Natural killer cell (primary cell): ENCODE measurements at places on chromosomes 11 and 22.
A peak's percentile ranks its signal among the peaks of the same experiment; 100 is the strongest.

GRCh38 chr11:45089676-45090499 is 56.6 kb upstream of the PRDM11 start:
- peak; percentile 33 for DNase-seq

DNA sequence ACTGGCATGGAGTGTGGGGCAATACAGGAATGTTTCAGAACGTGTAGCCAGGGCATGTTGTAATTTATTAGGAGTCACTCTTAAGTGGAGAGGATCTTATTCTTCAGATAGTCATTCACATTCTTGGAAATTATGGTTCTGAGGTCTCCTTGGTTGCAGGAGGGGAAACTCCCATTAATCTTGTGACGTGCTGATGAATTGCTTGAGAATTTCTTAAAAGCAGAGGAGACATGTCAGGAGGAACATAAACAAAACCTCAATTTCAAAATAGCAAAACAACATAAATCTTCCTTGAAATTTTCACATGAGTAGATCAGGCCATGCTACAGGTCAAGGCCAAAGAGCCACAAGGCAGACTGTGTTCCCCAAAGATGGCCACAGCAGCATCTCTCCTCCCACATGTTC is 50.4 kb downstream of the ADM start:
- DNase-seq, result no peak

DNA sequence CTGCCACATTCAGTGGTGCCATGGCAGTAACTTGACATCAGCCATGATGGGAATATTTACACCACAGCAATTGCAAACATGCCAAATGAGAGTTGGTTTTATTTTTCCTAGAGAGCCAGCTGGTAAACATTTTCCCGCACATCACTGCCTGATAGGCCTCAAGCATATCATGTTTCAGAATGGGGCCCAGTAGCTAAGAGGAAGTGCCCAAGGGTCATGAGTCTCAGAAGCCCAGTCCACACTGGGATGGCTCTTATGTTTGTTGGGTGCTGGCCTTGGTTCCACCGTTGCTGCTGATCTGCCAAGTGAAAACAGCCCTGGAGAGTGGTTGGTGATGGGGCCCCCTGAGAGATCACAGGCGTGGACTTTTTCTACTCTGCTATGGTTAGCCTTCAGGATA is 64.3 kb upstream of the NAV2 start:
- DNase-seq, result no peak

DNA sequence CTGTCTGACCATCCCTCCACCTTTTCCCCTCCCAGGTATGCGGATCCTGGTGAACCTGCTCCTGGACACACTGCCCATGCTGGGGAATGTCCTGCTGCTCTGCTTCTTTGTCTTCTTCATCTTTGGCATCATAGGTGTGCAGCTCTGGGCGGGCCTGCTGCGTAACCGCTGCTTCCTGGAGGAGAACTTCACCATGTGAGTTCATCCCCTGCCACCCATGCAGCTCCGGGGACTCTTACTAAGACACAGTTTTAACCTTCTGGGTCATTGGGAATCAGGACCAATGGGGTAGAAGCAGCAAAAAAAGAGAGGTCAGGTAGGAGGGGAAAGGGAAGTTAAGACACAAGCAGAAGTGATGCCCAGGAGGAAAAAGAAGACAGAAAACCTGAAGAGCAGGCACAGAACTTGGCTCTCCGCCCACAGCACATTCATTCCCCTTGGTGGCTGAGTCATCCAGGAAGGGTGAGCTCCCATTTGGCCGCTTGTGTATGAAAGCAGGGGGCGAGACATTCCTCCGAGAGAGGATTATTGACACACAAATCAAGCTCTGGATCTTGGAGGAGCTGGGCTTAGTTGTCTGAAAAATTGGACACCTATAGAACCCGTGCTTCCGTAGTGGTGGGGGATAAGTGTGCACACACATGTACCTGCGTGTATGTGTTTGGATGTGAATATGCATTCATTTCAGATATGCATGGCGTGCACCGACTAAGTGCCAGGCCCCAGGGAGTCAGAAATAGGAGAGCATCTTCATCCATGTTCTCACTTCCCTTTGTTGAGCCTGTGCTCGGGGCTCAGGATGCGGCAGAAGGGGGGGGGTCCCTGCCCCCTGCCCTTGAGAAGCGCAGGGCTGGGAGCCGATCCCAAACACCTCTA is 64.2 kb downstream of the CACNA1I start:
- DNase-seq, result no peak
